ENCODE measurements at places on chromosomes 2 and 18. TPM values are rescaled to one million over a fixed set of nuclear protein-coding genes. Genes with fewer than 3 reads are reported as not detected.

- no peak overlapping the region for H3K27ac ChIP-seq
- no peaks in the 10 kb centered on the region for H3K27me3 ChIP-seq
- no peaks in the 10 kb centered on the region for H3K4me1 ChIP-seq
- no peaks in the 10 kb centered on the region for H3K36me3 ChIP-seq
- no peak overlapping the region for H3K4me3 ChIP-seq
Observed at GRCh38 chr18:3540805-3541548, 91.0 kb downstream of the TGIF1 start.

GRCh38 chr2:26938399-26939118, 31.9 kb upstream of the MAPRE3 start:
- no peak overlapping the region for H3K27ac ChIP-seq
- no peak overlapping the region for H3K4me3 ChIP-seq
- no peak for DNase-seq

DNA sequence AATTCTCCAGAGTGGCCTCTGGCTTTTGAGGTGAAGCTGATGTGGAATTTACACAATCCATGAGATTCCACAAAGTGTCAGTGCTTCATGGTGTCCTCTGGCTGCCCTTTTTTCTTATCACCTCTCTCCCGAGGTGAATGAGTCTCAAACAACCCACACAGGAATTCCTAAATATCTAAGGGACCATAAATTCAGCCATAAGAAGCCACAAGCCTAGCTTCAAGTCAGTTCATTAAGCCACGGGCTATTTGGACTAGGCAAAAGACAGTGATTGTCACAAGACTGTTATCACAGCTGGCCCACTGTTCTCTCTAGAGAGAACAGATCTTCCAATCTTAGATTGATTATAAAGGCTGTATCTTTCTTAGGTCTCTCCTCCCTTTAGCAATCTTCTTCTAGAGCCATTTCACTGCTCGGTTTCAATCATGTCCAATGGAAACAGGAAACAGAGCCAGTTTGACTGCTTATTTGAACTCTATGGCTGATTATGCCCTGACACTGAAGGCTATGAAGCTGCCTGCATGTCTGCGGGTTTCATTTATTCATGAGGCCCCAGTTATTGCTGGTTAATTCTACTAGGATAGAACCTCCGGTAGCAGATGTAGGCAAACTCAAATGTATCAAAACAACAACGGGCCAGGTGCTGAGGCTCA, 4.1 kb downstream of the NEMP2 start:
- DNase-seq, result no peak
- no peak overlapping the region for H3K27ac ChIP-seq
- no peak overlapping the region for H3K4me3 ChIP-seq
- no peaks in the 10 kb centered on the region for H3K36me3 ChIP-seq
- H3K4me1 ChIP-seq, result peaks cover 3% of the 10 kb centered on the region

DNA sequence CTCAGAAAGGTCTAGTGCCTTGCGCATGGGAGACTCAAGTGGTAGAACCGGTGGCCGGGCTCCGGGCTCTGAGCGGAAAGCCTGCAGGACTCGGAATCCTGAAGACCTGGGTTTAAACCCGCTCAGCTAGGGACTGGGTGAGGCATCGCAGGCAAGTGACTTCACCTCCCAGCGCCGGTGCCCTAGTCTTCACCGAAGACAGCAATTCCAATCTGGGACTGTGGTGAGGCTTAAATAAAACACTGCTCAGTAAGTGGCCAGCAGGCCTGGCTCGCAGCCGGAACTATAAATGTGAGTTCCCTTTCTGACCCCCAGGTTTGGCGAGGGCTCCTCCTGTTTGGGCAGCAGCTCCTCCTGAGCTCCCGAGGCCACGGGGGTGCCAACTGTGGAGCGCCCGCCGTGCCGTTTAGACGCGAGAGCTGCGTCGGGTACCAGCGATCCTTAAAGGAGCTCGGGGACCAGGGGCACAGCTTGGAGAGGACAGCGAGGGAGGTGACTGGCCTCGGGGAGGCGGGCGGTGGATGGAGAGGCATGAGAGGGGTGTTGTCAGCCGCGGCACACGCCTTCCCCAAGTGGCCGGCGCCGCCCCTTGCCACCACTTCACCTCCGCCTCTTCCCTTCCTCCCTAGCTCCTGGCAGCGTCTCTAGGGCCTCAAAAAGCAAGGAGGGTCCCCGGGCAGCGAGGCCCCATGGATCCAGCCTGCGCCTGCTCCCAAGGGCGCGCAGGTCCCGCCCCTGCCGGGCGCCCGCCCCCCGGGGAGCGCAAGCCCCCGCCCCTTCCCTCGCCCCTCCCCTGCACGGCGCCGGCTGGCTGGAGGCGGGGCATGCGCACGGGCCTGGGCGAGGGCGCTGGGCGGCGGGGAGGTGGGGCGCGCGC, 757 bp upstream of the MTCL1 start:
- H3K36me3 ChIP-seq, result no peaks in the 10 kb centered on the region
- H3K27ac ChIP-seq, result peak overlapping the region; percentile 81
- no peaks in the 10 kb centered on the region for H3K27me3 ChIP-seq
- H3K4me3 ChIP-seq, result peak overlapping the region; percentile 87
- H3K4me1 ChIP-seq, result peaks cover 7% of the 10 kb centered on the region

DNA sequence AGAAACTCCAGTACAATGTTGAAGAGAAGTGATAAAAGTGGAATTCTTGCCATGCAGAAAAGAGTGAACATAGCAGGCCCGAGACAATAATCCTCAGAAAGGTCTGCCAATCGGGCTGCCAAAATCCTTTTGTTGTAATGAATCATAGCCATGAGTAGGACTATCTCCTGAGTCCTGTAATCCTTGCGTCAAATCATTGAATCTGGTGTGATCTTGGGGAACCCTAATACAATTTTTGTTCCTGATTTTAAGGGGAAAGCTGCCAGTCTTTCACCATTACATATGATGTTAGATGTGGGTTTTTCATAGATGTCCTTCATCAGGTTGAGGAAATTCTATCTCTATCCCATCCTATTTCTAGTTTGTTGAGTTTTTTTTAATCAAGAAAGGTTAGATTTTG, 2.2 kb downstream of the TPGS2 start:
- DNase-seq, result no peak
- peaks cover 10% of the 10 kb centered on the region for H3K4me1 ChIP-seq
- no peaks in the 10 kb centered on the region for H3K27me3 ChIP-seq
- H3K4me3 ChIP-seq, result no peak overlapping the region

- H3K4me3 ChIP-seq, result no peak overlapping the region
- H3K36me3 ChIP-seq, result no peaks in the 10 kb centered on the region
- H3K27ac ChIP-seq, result no peak overlapping the region
Observed at GRCh38 chr18:6564950-6565814, 150.5 kb upstream of the L3MBTL4 start.

DNA sequence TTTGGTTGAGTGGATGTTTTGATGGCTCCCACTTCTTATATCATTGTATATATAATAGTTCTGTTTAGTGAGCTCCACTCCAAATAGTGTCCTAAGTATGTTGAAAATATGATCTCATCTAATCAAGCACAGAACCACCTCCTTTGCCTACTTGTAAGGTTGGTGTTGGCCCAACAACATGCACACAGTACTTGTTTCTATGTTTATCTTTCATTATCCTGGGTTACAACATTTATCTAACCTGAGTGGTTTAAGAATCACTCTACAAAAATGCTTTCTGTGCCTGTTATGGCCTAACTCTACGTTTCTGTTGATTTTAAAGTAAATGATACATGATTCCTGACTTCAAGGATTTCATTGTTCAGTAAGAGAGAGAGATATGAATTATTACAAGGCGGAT, 281.9 kb downstream of the FIGN start:
- H3K27me3 ChIP-seq, result no peaks in the 10 kb centered on the region
- H3K36me3 ChIP-seq, result no peaks in the 10 kb centered on the region
- H3K4me3 ChIP-seq, result no peak overlapping the region
- no peak for DNase-seq
- no peaks in the 10 kb centered on the region for H3K4me1 ChIP-seq
- no peak overlapping the region for H3K27ac ChIP-seq

DNA sequence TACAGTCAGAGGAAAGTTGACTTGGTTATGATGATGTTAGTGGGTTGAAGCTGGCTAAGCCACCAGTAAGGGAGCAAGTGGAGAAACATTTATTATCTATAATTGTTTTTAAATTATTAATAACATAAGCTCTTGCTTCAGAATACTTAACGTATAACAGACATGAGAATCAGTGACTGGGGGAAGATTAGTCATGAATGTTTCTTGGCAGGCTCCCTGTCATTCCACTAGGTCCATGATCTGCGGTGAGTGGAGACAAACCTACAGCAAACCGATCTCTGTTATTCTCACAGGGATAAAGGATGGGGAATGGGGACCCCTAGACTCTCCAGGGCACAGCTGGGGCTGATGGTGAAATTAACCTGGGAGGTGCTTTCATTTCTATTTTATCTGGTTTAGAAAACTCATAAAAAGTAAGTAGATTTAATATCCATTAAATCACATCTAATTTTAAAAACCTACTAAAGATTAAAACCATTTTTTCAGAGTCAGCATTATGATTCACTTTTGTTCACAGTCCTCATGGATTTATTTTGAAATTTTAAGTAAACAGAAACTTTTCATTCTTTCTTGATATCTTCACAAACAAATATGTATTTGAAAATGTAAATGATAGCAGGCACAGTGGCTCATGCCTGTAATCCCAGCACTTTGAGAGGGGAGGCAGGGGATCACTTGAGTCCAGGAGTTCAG, 420.3 kb downstream of the PTPRM start:
- no peak for DNase-seq
- no peak overlapping the region for H3K27ac ChIP-seq
- no peaks in the 10 kb centered on the region for H3K4me1 ChIP-seq

DNA sequence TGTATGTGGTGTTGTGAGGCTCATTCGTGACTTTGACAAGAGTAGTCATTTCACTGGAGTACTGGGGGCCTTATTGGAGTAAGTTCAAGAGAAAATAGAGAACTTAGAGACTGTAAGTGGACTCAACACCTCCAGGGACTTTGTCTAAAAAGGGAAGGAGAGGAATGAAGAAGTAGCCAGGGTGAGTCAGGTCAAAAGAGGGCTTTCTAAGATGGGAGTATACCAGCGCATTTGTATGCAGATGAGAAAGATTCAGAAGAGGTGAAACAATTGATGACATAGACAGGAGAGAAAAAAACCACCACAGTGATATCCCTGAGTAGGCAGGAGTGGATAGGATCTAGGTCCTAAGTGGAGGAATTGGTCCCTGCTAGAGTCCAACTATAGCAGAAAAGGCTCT, 246.8 kb downstream of the IKZF2 start:
- H3K27ac ChIP-seq, result no peak overlapping the region
- H3K36me3 ChIP-seq, result no peaks in the 10 kb centered on the region
- H3K4me1 ChIP-seq, result no peaks in the 10 kb centered on the region

GRCh38 chr18:57062844-57063243, 84.0 kb upstream of the BOD1L2 start:
- no peak overlapping the region for H3K4me3 ChIP-seq
- H3K4me1 ChIP-seq, result no peaks in the 10 kb centered on the region
- no peaks in the 10 kb centered on the region for H3K36me3 ChIP-seq
- no peak overlapping the region for H3K27ac ChIP-seq
- DNase-seq, result no peak

DNA sequence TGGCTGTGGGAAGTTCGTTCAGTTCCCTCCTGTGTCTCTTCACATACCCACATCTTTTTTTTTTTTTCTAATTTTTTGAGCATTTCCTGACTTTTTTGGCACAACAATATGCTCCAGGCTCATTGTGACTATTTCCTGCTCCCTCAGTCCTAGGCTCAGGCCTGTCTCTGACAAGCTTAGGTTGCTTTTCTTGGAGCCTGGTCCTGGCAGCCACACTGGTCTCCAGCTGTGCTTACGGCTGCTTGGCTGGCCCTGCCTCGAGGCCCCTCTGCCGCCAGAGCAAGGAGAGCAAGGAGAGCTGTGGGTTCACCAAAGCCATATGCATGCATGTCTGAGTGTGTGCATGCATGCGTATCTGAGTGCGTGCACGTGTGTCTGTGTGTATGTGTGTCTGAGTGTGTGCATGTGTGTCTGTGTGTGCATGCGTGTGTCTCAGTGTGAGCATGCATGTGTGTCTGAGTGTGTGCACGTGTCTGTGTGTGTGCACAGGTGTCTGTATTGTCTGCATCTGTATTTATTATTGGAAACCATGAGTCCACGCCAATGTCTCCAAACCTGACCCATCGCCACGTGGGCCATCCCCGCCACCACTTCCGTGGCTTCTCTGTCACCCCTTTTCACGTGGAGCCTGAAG, 766.1 kb upstream of the SALL3 start:
- no peak overlapping the region for H3K4me3 ChIP-seq
- DNase-seq, result no peak

DNA sequence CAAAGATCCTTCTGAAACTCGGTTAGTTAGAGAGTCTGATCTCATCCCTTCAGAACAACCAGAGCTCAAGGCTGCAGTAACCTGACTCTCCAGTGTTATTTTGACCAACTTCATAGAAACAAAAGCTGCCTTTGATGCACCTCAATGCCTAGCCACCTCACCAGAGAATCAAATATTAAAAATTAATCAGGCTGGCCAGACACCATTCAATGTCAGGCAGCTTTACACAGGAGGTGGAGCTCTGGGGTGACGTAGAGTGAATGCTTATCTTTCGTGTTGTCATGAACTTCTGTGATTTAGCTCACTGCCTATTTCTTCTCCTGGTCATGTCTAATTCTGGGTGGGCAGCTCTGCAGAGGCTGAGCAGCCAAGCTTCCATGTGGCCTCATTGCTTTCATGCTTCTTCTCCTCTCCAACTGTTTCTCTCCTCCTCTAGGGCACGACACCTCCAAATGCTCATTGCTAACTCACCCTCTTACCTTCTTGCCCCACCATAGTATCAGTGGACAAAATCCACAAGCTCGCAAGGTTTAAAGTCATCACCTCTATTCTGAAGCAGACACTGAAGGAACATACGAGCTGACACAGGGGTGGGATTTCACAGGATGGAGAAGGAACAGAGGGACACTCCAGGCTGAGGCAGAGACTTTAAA, 39.4 kb downstream of the AAK1 start:
- no peak overlapping the region for H3K27ac ChIP-seq
- no peaks in the 10 kb centered on the region for H3K4me1 ChIP-seq
- no peaks in the 10 kb centered on the region for H3K27me3 ChIP-seq

- no peak for DNase-seq
- H3K4me3 ChIP-seq, result no peak overlapping the region
- H3K4me1 ChIP-seq, result no peaks in the 10 kb centered on the region
Observed at GRCh38 chr2:79000008-79000576, 25.4 kb upstream of the REG3G start.

GRCh38 chr2:207133820-207134519, 31.8 kb downstream of the KLF7 start:
- no peaks in the 10 kb centered on the region for H3K4me1 ChIP-seq
- peak overlapping the region; percentile 5 for H3K27ac ChIP-seq
- no peaks in the 10 kb centered on the region for H3K27me3 ChIP-seq
- DNase-seq, result no peak

DNA sequence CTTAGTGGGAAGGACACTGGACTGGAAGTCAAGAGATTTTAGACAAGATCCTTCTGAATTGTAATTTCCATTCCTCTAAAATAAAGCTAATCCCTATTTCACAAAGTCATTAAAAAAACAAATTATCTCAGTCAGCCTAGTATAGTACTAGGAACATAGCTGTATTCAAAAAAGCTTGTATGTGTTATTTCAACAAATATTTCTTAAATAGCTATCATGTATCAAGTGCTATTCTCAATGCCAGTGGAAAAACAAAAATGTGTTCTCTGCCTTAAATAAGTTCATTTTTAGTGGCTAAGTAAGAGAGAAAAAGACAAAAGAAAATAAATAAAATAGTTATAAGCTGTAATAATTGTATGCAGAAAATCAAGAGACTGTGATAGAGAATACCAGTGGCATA, 541.8 kb upstream of the CDH2 start:
- no peak overlapping the region for H3K27ac ChIP-seq
- no peak overlapping the region for H3K4me3 ChIP-seq
- H3K36me3 ChIP-seq, result no peaks in the 10 kb centered on the region

GRB14 gene
- total RNA-seq, result 1.0 TPM

PTPN2 gene
- total RNA-seq, result 21.2 TPM

INHA gene
- 0.14 TPM for total RNA-seq

ZAP70 gene
- 1.4 TPM for total RNA-seq

ARHGAP15 gene
- 17.9 TPM for total RNA-seq

C1QL2 gene
- total RNA-seq, result not detected

TUBA4A gene
- total RNA-seq, result 25.5 TPM

SUMO1 gene
- total RNA-seq, result 51.5 TPM
